Activated T-cell treated with anti-CD3 and anti-CD28 coated beads, Interleukin-2, amount 50 U/mL, for 72 hours (primary cell): ENCODE measurements at places on chromosomes 2 and 18. TPM values are rescaled to one million over a fixed set of nuclear protein-coding genes. Genes with fewer than 3 reads are reported as not detected.

The DSG4 gene
- total RNA-seq: not detected

GRCh38 chr18:13500227-13500865 lies 226.0 kb downstream of the FAM210A start:
- peak; percentile 11 for DNase-seq

DNA sequence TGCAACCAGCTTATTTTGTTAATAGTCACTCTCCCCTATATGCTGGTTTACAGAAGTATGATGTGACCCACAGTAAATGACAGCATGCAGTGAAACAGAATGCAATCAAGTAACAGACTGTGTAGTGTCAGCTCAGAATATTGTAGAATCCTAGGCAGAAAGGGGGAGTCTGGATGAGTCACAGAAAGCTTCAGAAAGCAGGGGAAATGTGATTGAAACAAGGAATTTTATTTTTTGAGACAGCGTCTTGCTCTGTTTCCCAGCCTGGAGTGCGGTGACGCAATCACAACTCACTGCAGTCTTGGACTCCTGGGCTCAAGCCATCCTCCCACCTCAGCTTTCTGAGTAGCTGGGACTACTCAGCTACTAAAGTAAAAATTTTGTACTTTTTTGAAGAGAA lies 219.9 kb upstream of the FBXO11 start:
- DNase-seq: no peak

- DNase-seq: no peak
Observed at GRCh38 chr2:158637357-158637756, 157.8 kb upstream of the DAPL1 start.

- no peak for DNase-seq
Observed at GRCh38 chr2:220318037-220318436, 690.6 kb downstream of the SLC4A3 start.
